ENCODE measurements at places on chromosomes 2 and 18.

DNA sequence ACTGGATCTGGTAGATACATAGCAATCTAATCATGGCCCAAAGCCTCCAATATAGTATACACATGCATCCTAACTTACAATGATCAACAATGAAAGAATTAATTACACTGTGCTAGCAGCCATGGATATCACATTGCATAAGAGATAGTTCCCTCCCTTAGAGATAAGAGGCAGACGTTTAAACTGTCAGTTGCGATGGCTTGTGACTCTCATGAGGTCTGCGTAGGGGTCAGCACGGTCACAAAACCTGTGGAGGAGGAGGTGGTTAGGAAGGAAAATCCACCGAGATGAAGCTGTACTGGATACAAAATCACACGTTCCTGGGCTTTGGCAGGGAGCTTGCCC, 800 bp upstream of the RALB start:
- peak; percentile 26 for DNase-seq

GRCh38 chr2:48328942-48329723, 200.8 kb upstream of the STON1 start:
- DNase-seq = no peak

DNA sequence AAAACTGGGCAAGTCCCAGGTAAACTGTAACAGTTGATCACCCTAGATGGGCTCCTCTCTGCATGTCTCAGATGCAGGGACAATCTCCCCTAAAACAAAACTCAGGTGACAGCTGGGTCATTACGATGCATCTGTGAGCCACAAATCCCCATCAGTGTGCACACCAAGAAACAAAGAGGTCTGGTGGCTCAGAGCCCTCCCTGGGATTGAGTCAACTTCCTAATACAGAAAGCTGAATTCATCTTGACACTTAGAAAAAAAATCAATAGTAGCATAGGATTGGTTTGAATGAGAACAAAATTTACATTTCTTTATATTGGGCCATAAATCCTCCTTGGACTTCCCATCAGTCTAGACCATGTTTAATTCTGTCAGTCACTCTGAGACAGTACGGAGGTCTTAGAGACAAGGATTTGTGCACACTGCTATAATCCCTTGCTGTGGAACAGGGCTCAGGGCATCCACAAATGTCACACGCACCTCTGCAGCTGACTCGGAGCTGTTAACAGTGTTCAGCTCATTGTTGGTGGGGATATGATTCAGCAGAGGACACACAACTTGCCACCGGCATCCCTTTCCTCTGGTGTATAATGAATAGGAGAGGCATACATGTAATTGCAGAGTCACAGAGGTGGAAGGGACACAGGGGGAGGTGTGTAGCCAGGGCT, 44.5 kb upstream of the DAPL1 start:
- no peak for DNase-seq

DNA sequence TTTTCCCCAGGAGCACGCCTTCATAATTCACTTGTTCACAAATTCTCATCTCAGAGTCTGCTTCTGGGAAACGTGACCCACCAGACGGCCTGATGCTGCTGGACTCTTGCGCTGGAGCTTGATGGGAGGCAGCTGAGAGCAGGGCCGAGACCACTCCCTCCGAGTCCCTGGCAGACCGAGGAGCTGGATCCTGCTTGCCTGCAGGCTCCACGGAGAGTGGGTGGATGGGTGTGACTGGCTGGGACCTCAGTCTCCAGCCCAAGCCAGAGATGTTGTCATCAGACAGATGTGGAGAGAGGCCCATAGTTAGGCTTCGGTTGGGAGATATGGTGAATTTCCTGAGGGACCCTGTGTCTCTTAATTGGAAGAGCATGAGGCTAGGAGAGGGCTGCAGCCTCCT, 76.4 kb downstream of the TSN start:
- DNase-seq = peak; percentile 59

- no peak for DNase-seq
Measured at GRCh38 chr18:78566720-78567119, 412.9 kb upstream of the SALL3 start.

GRCh38 chr2:106575955-106576354, 88.8 kb downstream of the CD8B2 start:
- DNase-seq = peak; percentile 67

GRCh38 chr18:45373286-45373880, 241.9 kb upstream of the SLC14A2 start:
- DNase-seq = no peak

GRCh38 chr2:155377266-155377680, 678.8 kb downstream of the KCNJ3 start:
- DNase-seq = peak; percentile 43

Data from GM23248 (cell line).